ENCODE measurements at places on chromosomes 16 and 17.

GRCh38 chr16:78939597-78939996 is 660.9 kb downstream of the MAF start:
- DNase-seq: no peak

GRCh38 chr17:64276961-64277505 is 14.0 kb upstream of the TEX2 start:
- DNase-seq: no peak

DNA sequence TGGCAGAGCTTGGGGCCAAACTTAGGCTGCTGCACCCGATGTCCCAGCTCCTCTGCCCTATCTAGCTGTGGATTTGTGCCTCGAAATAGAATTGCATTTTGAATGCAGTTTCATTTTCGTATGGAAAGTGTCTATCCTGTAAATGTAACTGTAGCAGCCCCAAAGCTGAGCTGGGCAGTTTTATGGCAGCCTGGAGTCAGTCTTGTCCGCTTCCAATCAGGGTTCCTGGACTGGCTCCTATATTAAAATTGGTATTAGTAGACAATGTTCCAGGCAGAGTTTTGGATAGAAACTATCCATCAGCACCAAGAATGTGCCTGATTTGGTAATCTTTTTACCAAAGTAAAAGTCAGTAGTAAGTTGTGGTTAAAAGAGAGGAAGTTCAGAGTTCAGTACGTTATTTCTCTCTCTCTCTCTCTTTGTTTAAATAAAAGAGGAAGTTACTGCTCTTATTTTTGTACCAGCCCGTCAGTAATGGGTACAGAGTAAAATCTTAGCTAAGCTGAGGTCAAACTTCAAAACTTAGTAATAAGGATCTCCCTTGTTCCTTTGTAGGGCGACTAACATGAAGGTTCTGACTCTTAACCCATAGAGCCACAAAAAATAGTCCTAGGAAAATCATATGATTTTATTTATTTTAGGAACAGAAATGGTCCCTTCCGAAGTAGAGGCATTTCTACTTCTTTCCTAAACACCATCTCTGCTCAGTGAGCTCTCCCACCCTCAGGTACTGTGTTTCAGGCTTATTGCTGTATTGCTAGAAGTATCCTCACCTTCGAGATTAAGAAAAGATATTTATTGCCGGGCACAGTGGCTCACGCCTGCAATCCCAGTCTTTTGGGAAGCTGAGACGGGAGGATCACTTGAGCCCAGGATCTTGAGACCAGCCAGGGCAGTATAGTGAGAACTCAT is 28.0 kb downstream of the PRKCB start:
- DNase-seq: peak; percentile 90

- no peak for DNase-seq
Observed at GRCh38 chr17:33562792-33563191, 269.7 kb upstream of the ASIC2 start.

- DNase-seq: no peak
Observed at GRCh38 chr17:80805032-80805751, 186.4 kb upstream of the CHMP6 start.

DNA sequence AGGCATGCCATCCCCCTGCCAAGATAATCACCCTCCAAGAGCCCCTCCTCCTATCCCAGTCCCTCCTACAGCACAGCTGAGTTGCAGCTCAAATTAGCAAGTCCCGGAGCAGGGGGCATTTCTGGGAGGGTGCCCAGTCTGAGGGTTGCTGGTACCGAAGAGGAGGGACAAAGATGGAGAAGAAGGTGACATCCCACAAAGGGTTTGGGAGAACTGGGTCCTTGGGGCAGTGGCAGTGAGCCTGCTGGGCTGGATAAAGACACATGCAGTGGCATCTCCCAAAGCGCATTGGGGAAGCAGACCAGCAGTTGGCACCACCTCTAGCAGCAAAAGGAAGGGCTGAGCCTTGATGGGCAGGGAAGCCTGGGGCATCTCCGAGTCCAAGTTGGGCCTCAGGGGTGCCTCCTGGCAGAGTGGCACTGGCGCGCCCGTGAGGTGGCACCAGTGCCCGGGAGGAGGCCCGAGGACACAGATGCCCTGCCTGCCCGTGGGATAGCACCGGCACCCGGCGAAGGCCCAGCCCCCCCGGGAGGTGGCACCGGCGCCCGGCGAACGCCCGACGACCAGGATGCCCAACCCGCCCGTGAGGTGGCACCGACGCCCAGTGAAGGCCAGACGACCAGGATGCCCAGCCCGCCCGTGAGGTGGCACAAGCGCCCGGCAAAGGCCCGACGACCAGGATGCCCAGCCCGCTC is 622 bp downstream of the TOM1L2 start:
- DNase-seq: no peak

DNA sequence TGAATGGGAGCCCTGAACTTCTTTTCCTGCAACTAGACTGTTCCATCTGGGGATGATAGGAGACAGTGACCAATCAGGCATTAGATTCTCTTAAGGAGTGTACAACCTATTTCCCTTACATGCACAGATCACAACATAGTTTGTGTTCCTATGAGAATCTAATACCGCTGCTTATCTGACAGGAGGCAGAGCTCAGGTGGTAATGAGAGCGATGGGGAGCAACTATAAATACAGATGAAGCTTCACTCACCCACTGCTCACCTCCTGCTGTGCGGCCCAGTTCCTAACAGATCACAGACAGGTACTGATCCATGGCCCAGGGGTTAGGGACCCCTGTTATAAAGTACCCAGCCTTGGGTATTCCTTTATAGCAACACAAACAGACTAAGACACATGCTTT is 17.4 kb upstream of the ADAMTS18 start:
- DNase-seq: no peak

GRCh38 chr16:12501707-12502457 is 301.8 kb downstream of the CPPED1 start:
- DNase-seq: no peak

DNA sequence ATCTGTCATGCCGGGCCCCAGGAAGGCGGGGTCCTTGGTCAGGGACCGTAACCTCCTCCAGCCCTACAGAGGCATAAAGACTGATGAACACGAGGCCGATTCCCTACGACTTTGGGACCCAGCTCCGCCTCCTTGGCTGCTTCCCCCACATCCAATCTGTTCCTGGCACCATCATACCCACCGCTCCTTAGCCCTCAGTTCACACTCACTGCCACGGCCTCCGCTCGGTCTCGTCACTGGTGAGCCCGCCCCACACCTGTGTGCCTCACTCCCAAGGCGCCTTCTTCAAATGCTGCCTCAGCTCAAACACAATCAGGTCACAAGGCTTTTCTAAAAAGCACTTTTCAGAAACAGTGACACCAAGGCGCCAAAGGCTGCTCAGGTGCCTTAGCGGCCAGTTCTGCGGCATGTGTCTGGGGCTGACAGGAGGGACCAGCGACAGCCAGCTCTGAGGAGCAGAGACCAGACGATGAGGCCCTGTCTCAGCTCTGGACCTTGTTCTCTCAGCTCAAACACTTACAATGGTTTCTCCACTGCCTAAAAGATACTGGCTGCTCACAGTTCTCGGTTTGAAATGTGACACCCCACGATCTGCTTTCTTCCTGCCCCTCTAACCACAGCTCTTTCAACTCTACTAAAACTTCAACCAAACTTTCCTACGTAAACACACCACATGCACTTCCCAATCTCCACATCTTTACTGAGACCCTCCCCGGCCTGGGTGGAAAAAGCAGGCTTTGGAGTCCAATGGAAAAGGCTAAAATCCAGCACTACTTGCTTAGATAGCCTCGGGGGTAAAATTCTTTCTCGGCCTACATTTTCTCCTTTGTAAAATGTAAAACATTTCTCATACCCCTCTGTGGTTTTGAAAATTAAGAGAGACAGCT is 33.2 kb downstream of the CYB5D2 start:
- DNase-seq: peak; percentile 24

DNA sequence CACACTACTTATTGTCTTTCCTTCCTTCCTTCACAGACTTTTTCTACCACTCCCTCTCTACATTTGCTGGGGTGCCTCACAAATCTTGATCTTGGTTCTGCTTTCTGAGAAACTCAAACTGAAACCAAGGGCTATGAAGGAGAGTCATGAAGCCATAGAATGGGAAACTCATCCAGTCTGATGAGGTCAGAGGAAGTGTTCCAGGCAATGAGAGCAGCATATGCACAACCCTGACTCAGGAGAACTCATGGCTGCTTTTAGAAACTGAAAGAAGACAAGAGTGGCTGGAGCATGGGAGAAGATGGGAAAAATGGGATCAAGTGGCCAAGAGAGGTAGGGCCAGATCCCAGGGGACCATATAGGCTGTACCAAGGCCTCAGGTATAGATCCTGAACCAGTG is 130.0 kb upstream of the TOX3 start:
- no peak for DNase-seq

- peak; percentile 29 for DNase-seq
Observed at GRCh38 chr16:85998868-85999729, 100.1 kb downstream of the IRF8 start.

DNA sequence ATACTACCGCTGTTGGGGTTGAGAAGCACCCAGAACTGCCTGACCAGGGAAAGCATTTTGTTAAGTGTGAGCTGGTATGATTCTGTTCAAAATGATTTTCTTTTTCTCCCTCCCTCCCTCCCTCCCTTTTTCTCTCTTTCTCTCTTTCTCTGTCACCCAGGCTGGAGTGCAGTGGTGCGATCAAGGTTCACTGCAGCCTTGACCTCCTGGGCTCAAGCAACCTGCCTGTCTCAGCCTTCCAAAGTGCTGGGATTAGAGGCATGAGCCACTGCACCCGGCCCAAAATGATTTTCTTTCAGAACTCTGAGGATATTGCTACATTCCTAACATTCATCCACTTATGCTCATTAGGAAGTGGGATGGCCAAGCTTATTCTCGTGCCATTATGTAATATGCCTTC is 41.3 kb downstream of the SLC47A1 start:
- DNase-seq: no peak

GRCh38 chr17:63622574-63623390 is 565 bp downstream of the MAP3K3 start:
- peak; percentile 60 for DNase-seq

Data from hematopoietic multipotent progenitor cell (in vitro differentiated cells).